ENCODE measurements at places on chromosomes 16 and 17.

DNA sequence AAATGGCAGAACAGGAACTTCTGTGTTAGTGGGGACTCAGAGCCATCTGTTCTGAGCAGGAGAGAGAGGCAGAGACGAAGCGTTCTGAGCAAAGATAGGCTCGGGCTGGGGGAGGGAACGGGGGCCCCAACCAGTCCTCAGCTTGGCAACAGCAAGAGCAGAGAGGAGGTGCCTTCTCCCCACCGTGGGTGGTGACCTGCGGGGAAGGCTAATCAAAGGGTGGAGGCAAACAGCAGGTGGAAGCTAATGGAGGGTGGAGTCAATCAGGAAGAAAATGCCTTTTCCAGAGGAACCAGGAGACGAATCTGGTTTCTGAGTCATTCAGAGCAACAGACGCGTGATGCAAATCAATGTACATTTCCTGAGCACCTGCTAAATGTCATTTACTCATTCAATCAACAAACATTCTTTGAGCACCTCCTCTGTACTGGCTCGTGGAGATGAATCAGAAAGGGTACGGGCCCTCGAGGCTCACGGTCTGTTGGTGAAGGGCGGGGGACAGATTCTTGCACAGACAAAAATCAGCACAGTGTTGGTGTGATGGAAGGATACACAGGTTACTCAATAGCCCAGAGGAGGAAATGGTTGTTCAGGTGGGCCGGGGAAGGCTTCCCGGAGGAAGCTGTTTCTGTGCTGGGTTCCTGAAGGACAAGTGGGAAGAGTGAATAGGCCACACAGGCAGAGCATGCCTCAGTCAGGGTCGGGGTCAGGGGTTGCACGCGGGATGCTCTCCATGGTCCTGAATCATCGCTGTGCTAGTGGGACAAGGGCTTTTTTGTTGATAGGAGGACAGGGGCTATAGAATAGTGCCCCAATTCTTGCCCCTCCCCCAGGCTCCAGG lies 5.7 kb upstream of the SPNS2 start:
- no peak for DNase-seq

DNA sequence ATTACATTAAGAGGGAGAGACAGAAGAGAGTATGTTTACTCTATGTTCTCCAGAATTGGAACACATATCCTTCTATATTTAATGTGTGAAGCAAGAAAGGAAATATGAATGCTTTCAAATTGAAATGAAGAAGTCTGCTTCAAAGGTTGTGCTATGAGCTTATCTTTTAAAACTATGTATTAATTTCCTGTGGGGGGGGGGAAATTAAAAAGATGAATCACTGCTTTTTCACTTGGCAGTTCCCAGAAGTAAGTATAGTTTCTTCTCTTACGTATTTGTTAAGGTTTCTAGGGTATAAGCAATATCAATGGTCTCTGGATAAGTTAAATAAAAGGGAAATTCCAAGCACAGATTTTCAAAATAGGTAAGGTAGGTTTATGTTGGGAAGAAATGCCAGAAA lies 7.0 kb downstream of the TERF2 start:
- DNase-seq, result no peak

GRCh38 chr16:7744546-7745264 lies 412.1 kb downstream of the RBFOX1 start:
- DNase-seq, result no peak

GRCh38 chr16:4852221-4852872 lies 5.1 kb downstream of the UBN1 start:
- DNase-seq, result no peak

DNA sequence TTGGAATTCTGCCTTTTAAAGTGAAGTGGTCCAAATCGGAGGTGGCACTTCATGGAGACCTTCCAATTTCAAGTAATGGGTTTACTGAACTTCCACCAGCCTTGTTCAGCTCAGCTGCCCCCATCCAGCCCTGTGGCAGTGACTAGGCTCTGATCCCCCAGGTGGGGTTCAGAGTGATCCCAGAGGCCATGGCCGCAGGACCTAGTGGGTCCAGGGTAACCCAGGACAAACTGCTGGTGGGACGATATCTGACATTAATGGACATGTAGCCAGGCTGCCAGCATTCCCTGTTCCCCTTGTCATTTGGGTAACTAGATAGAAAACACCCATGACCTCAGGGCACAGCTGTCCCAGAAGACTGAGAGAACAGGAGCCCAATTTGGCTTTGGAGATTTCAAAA lies 209.9 kb downstream of the GSG1L start:
- DNase-seq, result no peak

GRCh38 chr16:89018282-89019158 lies 41.5 kb upstream of the CBFA2T3 start:
- DNase-seq, result no peak

DNA sequence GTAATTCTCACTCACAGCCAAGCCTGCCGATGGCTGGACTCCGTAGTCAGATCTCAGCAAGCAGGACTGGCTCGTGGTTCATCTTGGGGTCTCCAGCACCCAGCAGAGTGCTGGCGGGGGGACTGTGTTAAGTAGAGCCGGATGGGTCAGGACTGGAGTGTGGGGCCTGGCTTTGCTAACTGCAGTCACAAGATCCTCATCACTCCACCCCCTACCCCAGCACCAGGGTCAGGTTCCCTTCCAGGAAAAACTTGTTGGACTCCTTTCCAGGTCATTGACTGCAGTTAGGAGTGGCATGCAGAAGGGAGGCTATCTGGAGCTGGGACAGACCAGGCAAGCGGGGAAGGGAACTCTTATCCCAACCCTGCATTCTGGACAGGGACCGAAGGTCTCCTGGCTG lies 6.0 kb downstream of the CIITA start:
- DNase-seq, result no peak

DNA sequence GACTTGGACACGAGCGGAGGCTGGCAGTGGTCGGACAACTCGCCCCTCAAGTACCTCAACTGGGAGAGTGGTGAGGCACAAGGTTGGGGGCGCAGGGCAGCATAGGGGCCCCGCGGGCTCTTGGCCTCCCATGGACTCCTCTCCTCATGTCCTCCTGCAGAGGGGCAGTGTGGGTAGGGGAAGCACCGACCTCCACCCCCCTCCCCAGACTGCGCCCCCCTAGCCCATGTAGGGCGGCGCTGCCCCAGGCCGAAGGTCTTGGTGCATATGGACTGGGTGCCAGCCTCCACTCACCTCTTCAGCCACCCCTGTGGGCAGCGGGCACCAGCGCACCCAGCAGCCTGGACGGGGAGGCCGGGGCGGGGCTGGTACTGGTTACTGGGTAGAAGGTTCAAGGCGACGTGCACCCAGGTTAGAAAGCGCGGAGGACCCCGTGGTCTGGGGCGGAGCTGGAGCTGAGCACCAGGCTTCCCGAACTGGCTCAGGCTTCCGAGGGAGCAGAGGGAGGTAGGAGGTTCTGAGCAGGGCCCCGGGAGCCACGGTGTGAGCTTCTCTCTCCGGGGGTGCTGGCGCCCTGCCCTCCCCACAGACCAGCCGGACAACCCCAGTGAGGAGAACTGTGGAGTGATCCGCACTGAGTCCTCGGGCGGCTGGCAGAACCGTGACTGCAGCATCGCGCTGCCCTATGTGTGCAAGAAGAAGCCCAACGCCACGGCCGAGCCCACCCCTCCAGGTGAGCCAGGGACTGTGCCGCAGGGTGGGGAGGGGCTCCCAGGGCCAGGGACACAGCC lies 39.5 kb downstream of the MRC2 start:
- no peak for DNase-seq

DNA sequence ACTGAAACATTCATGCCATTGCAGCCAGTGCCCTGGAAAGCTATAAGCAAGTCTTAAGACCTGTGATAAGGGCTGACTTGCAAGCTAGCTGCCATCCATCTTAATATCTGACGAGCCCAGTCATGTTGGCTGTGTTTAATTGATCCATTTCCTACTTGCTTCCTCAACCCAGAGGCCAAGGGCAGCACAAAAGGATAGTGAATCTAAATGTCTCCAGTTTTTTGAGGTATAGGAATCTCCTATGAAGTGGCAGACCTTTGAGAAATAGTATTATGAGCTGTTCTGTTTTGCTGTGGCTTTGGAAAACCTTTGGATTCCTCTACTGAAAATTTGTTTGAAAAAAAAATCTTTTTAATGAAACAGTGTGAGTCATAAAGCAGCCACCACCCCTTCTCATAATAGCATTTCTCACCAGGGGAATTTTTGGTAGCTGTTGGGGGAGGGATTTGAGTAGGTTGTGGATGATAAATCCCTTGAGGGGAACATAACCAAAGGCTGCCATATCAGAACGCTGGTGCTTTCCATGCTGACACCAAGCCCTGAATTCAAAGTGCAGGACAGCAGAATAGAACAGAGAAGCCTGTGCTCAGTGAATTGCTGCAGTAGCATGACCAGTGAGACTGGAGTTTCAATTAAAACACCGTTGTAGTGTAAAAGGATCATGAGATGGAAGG lies 12.9 kb downstream of the ZNRF1 start:
- DNase-seq, result no peak

DNA sequence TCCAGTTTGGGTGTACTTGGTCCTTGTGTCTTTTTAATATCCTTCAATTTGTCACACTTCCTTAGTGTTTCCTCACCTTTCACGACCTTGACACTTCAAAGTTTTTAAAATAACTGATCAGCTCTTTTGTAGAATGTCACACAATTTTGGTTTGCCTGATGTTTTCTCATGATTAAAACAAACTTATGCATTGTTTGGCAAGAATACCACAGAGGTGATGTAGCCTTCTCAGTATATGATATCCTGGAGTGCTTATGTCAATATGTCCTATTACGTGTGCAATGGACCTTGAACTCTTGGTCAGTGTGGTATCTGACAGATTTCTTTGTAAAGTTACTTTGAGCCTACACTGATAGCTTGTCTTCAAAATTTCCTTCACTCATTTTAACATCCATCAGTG lies 297.4 kb downstream of the CNTNAP4 start:
- no peak for DNase-seq

DNA sequence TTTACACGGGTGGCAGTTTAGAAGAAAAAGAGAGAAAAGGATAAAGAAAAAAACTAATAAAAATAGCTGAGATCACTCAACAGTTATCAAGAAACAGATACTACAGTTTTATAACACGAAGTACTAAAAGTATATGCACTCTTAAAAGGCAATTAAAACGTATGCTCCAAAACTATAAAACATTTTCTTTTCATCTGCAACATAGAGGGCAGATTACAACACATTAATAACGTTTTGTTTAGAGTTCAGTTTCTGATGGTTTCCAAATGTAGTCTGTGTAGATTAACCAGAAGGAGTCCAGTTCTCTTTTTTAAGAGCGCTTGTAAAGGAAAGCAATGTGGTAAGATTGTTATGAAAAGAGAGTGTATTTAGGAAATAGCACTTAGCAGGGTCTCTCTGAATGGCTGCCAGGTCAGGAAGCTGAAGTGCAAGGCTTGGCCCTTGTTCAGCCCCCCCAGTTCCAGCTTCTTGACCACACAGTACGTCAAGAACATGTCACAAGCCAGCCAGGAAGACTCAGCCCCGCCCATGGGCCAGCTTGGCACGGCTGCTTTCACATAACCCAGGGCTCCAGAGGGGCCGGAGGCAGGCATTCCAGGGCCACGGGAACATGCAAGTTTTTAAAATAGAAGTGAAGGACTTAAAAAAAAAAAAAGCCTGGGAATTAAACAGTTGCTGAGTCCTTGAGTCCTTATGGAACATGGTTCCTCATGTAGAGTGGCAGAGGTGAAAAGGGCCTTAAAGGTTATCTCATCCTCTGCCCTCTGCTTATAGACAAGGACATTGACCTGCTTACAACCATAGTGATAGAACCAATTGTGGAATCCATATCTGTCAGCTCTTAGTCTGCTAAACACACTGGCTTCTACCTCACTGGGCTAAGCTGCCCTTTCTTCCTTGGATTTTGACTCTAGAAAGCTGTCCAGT lies 147.4 kb upstream of the TBX2 start:
- DNase-seq, result peak; percentile 67

DNA sequence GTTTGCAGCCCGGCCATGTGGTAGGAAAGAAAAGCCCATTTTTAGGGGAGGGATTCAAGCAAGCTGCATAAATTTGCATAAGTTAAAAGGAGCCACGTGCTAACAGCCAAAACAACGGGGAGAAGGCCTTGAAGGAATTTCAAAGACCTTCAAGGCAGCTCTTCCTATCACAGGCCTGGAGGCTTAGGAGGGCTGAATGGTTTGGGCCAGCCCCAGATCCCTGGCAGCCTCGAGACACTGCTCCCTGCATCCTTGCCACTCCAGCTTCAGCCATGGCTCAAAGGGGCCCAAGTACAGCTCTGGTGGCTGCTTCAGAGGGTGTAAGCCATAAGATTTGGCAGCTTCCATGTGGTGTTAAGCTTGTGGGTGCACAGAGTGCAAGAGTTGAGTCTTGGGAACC lies 22.6 kb downstream of the PRDM7 start:
- DNase-seq, result no peak

GRCh38 chr17:82698974-82699442 lies 510 bp upstream of the RAB40B start:
- no peak for DNase-seq

DNA sequence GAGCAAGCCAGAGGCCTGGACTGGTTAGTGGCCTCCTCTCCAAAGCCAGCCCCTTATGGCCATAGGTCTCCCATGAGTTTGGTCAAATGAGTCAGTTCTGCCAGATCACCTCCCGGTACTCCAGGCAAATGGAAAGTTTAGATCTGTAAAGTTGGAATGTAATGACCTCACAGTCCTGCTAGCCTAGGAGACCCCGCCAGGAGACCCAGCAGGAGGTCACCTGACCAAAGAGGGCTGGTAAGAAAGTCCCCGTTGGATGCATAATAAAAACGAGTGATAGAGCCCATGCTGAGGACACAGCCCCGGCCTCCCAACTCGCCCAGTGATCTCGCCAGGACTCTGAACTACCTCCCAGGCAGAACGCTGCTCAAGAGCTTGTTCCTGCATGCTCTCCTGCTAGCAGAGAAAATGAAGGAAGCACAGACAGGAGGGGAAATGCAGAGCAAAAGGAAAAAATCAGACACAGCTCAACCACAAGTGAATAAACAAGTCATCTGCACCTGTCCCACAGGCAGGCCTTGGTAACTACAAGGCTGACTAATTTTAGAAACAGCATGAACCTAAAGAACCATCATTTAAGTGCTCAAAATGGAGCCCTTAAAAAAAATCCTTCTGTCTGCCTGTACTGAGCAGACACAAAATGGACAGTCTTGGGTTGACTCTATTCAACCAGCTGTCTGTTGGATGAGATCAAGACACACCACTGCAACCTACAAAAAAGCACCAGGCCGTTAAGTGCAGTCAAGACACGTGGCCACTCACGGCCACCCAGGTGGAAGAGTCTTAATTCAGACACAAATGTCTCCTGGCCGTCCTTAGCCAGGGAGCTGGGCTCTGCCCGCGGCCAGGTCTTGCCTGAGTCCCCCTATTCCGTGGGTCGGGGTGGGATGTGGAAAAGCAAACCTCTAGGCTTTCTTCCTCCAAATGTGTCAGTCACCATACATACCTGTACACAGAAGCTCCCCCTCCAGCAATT lies 9.2 kb downstream of the CDIP1 start:
- no peak for DNase-seq

- DNase-seq, result no peak
Observed at GRCh38 chr16:63928421-63928820, 1193.4 kb downstream of the CDH11 start.

DNA sequence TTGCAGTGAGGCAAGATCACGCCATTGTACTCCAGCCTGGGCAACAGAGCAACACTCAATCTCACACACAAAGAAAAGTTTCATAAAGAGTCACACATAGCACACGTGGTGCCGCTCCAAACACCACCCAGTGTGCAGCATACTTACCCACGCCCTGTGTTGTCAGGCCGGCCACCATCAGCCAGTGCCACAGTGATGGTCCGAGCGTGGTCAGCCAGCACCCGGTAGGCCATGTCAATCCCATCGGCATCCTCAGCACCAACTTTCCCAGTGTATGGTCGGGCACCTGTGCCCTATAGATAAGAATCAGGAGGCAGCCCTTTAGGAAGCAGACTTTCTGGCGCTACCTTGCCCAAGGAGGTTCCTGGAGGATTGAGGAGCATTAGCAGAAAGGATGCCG lies 17.7 kb upstream of the EXOSC6 start:
- no peak for DNase-seq

All from breast epithelium (tissue), 4 donors.